Lung microvascular endothelial cell (primary cell): ENCODE measurements at places on chromosomes 1 and 21. TPM values are rescaled to one million over a fixed set of nuclear protein-coding genes. Genes with fewer than 3 reads are reported as not detected.

DNA sequence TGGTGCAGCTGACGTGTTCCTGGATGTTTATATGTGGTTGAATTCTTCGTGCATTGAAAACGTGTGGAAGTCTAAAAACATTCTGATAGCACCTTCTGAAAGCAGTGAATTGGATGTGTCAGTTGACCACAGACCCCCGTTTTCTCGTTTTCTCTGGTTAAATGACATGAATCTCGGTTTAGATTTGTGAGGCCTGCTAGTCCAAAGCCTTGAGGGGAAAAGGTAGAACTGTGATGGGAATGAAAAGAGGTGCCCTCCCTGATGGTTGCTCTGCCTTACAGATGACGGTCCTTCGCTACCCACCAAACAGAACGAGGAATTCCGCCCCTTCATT, 8.9 kb downstream of the RER1 start:
- DNase-seq: no peak

GRCh38 chr1:47187231-47187925, 2.5 kb downstream of the PDZK1IP1 start:
- no peak for DNase-seq

DNA sequence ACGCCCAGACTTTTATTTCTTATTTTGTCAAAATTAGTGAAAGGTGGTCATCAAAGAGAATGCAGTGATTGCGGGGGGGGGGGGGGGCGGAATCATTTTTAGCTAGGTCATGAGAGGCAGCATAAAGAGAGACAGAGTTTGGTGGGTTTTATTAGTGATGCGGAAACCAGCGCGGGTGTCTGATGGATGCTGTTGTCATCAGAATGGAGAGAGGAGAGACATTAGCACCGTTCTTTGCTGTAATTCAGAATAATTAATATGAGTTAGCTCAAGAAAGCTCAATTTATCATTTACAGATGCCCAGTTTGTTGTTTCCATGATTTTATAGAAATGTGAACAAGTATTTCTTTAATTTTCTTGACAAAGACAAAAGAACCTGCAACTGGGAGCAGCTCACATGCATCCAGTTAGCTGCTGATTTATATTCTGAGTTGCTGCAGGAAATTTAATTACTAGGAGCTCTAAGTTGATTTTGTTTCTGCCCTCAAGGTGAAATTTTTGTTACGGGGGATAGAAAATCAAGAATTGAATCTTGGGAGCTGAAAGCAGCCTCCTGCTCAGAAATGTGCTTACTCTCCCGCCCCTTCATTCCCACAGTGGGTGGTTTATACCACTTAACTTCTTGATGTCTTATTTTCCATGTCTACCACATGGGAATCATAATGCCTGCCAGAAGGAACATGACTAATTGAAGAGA, 133.4 kb upstream of the MAP1LC3C start:
- no peak for DNase-seq

GRCh38 chr1:236724506-236724905, 38.2 kb downstream of the ACTN2 start:
- no peak for DNase-seq

- no peak for DNase-seq
Measured at GRCh38 chr1:67704351-67704750, 19.4 kb downstream of the GADD45A start.

MCOLN2 gene
- total RNA-seq: not detected in 2 replicates

SPATA21 gene
- not detected in 2 replicates for total RNA-seq

ASCL5 gene
- total RNA-seq: not detected in 2 replicates

- no peak for DNase-seq
Measured at GRCh38 chr1:118944133-118944532, 44.0 kb downstream of the TBX15 start.

FDPS gene
- 397 and 432 TPM in 2 replicates for total RNA-seq

DISP3 gene
- under 0.01 TPM in 2 replicates for total RNA-seq

GRCh38 chr21:42931560-42932235, 6.3 kb upstream of the ERVH48-1 start:
- no peak for DNase-seq

- no peak for DNase-seq
Measured at GRCh38 chr1:54816130-54816529, 15.0 kb upstream of the TTC22 start.

SPRR1B gene
- total RNA-seq: not detected in 2 replicates

SV2A gene
- total RNA-seq: 1.5 and 2.8 TPM in 2 replicates

- DNase-seq: peak; percentile 74
Measured at GRCh38 chr1:109877317-109877771, 33.3 kb upstream of the CSF1 start.

- DNase-seq: no peak
Measured at GRCh38 chr1:86068841-86069756, 87.5 kb downstream of the COL24A1 start.

DNA sequence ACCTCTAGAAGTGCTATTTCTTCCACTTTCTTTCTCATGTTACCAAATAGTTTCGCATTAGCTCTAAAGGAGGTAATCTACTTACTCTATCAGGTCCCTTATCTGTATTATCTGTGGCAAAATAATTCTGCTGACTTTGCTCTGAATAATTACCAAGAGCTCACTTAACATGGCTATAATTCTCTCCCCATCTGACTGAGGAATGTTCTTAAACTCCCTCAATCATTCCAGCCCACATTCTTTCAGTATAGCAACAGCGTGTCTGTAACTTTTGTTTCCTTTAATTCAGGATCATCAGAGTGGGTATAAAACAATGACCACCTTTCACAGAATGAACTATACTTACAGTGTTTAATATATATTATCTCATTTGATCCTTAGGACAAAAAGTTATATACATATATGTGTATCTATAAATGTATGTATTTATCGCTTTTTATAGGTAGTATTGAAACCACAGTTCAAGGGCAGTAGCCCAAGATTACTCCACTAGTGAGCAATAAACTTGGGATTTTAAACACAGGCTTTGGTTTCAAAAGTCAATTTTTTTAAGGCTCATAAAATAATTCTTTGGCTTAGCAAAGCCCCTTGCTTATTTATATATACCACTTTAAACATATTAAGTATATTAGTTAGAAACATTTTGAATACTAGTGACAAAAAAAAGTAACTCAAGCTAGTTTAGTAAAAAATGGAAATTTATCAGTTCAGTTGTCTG, 36.1 kb upstream of the ST6GALNAC3 start:
- DNase-seq: no peak

CFAP126 gene
- not detected in 2 replicates for total RNA-seq

GRCh38 chr1:39508857-39509305, 17.4 kb downstream of the BMP8A start:
- DNase-seq: no peak

GRCh38 chr1:160578525-160579191, 638 bp downstream of the CD84 start:
- no peak for DNase-seq

ADAM30 gene
- not detected in 2 replicates for total RNA-seq

DNA sequence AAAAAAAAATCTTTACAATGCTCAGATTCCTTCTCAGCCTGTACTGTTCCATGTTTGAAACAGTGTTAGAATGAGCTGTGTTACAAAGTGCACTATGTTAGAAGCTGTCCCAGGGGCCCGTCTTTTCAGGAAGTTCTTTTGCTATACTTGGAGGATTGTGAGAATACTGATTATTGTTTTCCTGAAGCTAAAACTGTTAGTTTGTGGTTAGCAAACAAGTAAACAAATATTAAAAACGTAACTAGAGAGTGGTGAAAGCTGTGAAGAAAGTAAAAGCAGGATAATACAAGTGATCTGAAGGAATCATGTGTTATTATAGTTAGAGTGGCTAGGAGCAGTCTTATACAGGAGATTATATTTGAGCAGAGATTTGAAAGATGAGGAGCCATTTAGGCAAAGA, 35.6 kb downstream of the CAMSAP2 start:
- no peak for DNase-seq

- no peak for DNase-seq
Measured at GRCh38 chr1:192707978-192708547, 72.1 kb downstream of the RGS13 start.

MYBPHL gene
- not detected in 2 replicates for total RNA-seq

- DNase-seq: peak; percentile 42
Measured at GRCh38 chr1:206117151-206117948, at the start of gene AVPR1B. Gene AVPR1B, minus strand, starts transcription at chr1:206117388. Its CDS starts 498 bp downstream, at chr1:206116890.

DNA sequence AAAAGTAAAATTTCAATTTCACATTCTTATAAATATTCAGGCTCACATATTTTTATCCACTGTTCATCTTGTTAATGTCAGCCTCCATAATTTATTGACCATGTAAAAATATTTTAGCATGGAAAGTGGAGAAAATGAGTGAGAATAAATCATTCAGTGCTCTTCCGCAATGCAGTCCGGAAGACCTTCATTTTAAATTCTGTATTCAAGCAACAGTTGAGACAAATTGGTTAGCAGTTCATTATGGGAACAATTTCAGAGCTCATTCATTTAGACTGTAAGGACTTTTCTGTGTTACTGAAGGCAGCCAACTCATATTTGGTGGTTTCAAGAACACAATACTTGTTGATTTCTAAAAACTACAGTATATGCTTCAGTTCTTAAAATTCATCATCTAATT, 97.8 kb downstream of the TYW3 start:
- DNase-seq: no peak

- DNase-seq: no peak
Measured at GRCh38 chr1:6239213-6239752, 3.5 kb upstream of the ICMT start.

DNA sequence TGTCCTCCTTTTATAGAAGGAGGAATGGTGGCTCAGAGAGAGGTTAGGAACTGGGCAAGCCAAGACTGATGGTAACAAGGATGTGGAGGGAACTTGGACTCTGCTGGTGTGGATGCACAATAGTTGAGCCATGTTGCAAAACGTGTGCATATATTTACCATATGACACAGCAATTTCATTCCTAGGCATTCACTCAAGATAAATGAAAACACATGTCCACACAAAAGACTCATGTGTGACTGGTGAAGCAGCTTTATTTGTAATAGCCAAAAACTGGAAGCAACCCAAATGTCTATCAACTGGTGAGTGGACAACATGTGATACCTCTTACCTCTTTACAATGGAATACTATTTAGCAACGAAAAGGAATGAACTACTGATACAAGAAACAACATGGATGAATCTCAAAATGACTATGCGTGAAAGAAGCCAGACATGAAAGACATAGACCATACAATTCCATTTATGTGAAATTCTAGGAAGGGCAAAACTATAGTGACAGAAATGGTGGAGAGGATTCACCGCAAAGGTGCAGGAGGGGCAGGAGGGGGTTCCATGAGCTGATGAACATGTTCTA, 36.2 kb downstream of the CAMK2N1 start:
- no peak for DNase-seq

DNA sequence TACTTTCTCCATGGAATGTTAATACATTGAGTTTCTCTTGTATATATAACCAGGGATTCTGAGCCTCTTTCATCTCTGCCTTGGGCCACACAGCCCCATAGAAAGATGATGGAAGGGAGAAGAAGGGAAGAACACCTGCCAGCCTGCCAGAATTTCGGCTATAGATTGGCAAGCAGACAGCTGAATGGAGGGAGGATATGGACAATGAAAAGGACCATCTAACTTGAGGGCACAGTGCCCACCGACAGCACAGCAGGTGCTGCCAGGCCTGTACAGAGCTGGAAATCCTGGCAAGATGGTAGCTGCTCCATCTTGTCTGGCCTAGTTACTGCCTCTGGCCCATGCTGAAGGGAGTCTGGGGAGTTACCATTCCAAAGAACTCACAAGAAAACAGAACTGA, 244.3 kb downstream of the FGGY start:
- no peak for DNase-seq

DNA sequence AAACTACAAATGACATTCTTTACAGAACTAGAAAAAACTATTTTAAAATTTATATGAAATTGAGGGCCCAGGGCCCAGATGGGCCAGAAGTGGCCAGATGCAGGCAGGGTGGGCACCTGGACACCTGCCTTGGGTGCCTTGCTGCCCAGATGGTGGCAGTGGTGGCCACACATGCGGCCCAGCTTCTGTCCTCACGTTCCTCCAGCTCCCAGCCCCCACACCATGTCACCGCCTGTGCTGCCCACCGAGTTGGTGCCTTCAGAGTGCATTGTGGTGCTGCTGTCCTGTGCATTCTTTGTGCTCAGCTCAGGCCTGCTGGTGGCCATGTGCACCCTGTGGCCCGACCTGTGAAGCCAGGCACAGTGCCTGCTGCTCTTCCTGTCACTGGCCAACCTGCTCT, 216.8 kb upstream of the CXADR start:
- DNase-seq: no peak

GRCh38 chr1:167720965-167721616, 691 bp upstream of the MPZL1 start:
- DNase-seq: peak; percentile 63

DNA sequence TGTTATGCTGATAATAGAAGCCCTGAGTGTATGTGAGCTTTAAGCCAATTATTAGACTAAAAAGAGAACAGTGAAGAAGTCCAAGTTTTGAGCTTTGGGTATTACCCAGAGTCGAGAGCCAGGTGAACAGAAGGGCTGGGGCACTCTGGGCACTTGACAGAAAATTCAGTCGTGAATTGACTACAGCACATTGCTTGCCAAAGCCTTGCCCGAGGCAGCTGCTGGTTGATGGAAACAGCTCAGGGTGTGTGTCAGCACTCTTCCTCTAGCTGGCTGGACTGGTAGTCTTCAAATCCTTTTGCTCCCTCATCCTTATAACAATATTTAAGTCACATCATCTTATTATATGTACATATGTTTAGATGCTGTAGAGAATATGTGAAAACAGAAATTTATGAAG, 21.3 kb downstream of the PDE4B start:
- peak; percentile 54 for DNase-seq
